Stimulated activated naive CD8-positive, alpha-beta T cell treated with anti-CD3 and anti-CD28 coated beads, Interleukin-15, amount 100 ng/mL, for 72 hours (primary cell): ENCODE measurements at places on chromosomes 7 and 10.

- DNase-seq = no peak
Measured at GRCh38 chr7:918441-919113, 35.9 kb downstream of the ADAP1 start.

DNA sequence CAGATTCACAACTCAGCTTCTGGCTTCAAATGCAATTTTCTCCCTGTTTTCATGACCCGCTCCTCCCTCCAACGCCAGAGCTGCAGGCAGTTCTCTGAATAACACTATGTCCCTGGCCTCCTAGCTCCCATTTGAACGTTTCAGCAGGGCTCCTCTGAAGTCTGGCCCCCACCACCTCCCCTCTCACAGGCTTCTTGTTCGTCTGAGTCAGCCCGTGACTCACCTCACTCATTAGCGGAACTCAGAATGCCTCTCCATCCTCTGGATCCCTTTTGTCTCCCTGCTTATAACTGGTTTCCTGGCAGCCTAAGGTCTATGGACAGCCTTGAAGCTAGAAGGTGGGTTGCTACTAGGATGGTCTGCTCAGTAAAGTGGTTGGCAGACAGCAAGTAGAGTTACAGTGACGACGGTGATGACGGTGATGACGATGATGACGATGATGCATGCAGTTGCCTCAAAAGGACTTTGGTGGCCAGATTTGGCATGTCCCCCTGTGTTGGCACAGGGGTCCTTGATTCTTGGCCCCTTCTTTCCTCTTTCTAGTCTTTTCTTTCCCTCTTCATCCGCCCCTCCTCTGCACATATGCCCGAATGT lies 83.3 kb upstream of the MKLN1 start:
- DNase-seq = no peak

GRCh38 chr7:81618396-81619014 lies 151.3 kb downstream of the HGF start:
- DNase-seq = no peak

GRCh38 chr7:100153708-100154535 lies 4.6 kb downstream of the TRAPPC14 start:
- no peak for DNase-seq

DNA sequence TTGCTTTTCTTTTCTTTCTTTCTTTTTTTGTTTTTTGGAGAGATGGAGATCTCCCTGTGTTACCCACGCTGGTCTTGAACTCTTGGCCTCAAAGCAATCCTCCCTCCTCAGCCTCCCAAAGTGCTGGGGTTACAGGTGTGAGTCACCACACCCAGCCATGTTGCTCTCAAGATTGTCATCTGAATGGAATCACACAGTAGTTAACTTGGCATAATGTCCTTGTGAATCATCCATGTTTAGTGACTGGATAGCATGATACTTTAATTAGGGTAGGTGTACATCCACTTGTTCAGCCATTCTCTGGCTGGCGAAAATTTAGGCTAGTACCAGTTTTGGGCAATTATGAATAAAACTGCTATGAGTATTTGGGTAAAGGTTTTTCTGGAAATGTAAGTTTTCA lies 15.4 kb upstream of the GRB10 start:
- DNase-seq = no peak

DNA sequence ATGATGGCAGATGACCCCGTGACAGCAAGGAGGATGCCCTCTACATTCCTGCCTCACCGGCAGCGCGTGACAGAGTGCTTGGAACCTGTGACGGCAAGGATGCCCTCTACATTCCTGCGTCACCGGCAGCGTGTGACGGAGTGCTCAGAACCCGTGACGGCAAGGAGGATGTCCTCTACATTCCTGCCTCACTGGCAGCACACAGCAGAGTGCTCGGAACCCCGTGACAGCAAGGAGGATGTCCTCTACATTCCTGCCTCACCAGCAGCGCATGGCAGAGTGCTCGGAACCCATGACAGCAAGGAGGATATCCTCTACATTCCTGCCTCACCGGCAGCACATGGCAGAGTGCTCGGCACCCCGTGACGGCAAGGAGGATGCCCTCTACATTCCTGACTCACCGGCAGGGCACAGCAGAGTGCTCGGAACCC lies 231.0 kb downstream of the DIP2C start:
- no peak for DNase-seq

GRCh38 chr7:12007576-12007975 lies 175.6 kb upstream of the THSD7A start:
- DNase-seq = no peak

- DNase-seq = no peak
Measured at GRCh38 chr10:119483839-119484238, 58.7 kb downstream of the RGS10 start.

- no peak for DNase-seq
Measured at GRCh38 chr7:92698237-92698841, 108.1 kb upstream of the FAM133B start.

DNA sequence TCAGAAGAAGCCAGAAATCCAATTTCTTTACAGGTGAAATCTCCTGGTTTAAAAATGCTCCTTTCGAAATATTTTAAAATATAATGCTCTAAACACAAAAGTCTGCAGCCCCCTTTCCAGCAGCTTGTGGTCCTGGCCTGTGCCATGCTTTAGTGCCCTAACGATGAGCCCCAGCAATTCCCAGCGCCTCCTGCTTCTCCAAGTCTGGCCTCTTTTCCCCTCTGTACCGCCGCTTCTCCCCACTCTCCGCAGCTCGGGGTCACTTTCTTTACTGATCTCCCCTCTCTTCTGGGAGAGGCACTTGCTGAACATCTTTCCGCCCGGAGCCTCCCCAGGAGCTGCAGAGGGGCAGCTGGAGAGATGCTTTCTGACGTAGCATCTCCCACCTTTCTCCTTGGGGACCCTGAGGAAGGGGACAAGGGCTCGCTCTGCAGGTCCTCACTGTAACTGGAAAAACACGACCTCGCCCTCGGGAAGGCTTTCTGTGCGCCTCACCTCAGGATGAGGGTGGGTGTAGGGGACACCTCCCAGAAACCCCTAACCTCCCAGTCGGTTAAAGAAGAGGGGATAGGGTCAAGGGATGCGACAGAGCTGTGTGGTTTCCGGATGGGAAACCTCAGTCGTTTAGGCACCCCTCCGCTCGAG lies 565 bp upstream of the INA start:
- no peak for DNase-seq
